ENCODE measurements at places on chromosomes 4 and X. TPM values are rescaled to one million over a fixed set of nuclear protein-coding genes. Genes with fewer than 3 reads are reported as not detected.

Gene FATE1
- total RNA-seq = not detected

Gene P2RY8
- not detected for total RNA-seq

Gene TCEAL7
- total RNA-seq = 11.8 TPM

Gene FSTL5
- not detected for total RNA-seq

Gene PLAC8
- 1.7 TPM for total RNA-seq

Gene DCAF4L1
- 0.26 TPM for total RNA-seq

Gene NDST3
- total RNA-seq = not detected

Gene PDGFC
- total RNA-seq = 106 TPM

Gene IL2
- total RNA-seq = not detected

Gene SOD3
- total RNA-seq = 7.4 TPM

All from articular chondrocyte of knee joint (primary cell).